Activated CD4-positive, CD25-positive, alpha-beta regulatory T cell treated with anti-CD3 and anti-CD28 coated beads, Interleukin-2, amount 50 U/mL, for 72 hours (primary cell): ENCODE measurements at places on chromosomes 11 and 22.

GRCh38 chr22:26722159-26722558 is 64.8 kb downstream of the MIAT start:
- no peak for DNase-seq

- no peak for DNase-seq
Measured at GRCh38 chr22:26945565-26945964, 288.2 kb downstream of the MIAT start.

DNA sequence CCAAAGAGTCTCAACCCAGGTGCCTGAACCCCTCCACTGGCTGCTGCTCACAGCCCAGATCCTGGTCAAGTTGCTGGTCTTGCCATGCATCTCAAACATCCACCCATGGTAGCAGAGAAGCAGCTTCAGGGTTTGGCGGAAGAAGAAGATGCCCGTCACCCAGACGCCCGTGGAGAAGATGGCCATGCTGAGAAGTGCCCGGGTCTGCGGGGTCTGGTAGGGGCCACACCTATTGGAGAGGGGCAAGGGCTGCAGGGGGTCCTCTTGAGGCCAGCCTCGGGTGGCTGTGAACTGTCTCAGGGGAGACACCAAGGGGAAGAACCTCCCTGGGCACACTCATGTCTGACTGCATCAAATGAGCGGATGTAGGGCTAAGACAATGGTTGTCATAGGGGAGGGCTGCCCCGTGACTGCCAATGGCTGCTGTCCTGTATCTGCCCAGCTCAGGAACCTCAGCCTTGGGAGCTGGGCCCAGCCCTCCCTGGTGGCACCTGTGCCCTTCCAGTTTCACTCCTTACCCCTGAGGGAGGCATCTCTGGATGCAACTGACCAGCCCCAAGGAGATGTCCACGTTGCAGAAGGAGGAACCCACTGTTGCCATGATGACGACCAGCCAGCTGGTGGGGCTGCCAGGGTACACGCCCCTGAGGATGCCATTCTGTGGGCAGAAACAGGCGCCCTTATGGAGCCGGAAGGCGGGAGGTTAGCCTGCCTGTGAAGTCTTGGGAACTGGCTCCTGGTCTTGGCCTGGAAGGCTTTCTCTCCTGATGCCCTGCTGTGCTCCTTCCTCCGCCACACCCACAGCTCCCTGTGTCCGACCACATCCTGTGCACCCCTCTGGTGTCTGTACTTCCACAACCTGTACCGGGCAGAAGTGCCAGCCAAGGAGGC is 1.2 kb downstream of the CPT1B start:
- DNase-seq = no peak

DNA sequence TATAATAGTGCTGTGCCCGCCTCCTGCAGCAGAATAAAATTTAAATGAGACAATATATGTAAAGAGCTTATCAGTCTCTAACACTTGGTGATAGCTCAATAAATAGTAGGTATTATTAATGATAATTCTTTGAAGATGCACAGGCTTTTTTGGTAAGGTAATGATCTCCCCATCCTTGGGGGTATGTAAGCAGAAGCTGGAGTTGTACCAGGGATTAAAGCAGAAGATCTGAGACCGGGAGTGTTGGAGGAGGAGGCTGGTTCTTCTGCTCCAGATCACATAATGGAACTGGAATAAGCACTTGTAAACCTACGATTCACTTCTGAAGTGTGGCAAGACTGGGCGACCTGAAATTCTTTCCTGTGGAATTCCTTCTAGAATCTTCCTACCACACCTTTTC is 8.4 kb downstream of the VSTM5 start:
- DNase-seq = no peak

DNA sequence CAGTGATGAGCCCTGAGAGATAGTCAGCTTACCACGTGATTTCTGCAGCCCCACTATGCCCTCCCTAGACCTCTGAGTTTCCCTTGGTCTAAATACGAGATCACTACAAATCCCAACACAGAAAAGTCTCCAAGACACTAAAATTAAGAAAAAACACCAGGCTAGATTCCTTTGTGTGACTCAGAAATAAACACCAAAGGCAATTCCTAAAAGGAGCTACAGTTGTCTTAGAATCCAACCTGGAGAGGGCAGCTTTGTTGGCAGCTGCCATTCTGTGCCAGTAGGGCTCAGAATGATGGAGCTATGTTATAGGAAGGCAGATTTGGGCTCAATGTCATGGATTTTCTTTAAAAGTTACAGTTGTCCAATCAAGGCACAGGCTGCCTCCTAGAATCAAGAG is 37.1 kb upstream of the HMGXB4 start:
- DNase-seq = no peak

- DNase-seq = no peak
Measured at GRCh38 chr22:26658161-26658560, 773 bp downstream of the MIAT start.

DNA sequence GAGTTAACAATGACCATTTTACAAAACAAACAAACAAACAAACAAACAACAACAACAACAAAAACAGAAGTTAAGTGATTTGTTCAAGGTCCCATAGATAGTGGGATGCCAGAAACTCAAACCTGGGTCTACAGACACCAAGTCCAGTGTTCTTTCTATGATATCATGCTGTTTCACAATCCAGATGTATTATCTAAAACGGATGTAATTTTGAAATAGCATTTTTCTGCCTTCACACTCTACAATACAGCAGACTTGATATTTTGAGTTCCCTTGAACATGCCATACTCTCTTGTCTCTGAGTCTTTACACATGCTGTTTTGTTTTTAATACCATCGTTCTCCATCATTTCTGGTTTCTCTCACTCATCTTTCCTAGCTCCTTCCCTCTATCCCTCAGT is 104.5 kb downstream of the RELT start:
- DNase-seq = no peak

DNA sequence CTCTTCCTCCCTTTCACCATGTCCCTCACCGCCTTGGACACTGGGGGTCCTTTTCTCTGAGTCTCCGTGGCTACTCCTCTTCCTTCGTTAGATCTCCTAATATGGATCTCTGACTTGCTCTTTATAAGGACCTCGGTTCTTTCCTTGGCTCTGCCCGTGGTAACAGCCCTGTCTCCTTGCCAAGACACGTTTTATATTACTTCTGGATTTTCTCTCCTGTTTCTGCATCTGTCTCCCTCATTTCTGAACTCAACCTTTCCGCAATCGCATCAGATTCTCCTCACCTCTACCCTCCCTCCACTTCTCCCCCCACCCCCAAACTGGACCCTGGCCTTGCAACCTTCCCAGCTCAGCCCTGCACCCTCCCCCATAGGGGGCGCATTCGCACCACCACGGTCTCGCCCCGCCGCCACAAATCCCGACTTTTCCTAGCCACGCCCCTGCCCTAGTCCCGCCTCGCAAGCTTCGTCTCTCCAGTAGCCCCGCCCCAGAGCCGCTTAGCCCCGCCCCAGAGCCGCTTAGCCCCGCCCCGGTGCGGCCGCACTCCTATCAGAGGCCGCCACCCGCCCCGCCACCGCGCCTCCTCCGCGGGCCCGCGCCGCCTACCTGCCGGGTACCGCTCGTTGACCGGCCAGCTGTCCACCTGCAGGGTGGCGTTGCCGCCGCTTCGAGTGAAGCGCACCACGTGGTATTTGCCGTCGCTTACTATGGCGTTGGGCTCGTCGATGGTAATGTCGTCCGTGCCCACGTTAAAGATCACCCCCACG is 39.0 kb downstream of the SLC22A12 start:
- DNase-seq = no peak

GRCh38 chr11:8587915-8588314 is 6.1 kb downstream of the STK33 start:
- no peak for DNase-seq

DNA sequence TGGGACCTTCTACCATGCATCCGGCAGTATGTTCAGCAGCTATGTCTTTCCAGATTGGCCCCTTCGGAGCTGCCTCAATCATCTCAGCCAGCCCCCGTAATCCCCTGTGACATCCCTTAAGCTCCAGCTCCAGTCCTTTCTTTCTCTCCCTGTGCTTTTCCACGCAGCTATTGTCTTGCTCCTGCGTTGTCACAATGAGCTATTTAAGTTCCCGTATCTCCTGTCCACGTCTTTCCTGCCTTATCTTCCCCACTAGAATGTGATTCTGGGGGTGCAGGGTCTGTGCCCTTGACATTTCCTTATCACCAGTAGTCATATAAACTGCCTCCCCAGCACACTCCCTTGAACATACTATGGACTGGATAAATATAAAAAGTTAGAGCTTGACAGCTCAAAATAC is 5.1 kb upstream of the ETS1 start:
- DNase-seq = no peak

DNA sequence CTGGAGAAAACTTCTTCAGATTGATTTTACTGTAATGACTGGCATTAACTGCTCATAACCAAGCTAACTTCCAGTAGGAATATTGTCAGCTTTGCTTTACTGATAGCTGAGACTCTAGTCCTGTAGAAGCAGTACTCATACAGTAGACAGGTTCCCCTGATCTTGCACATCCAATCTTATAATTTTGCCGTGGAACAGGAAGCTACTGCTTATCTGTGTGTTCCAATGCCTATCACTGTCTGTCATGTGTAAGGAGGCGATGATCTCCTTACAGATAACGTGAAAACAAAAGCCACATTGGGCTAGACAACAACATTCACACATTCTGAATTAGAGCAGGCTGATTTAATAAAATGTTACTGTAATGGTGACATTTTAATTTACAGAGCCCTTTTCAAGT is 13.2 kb downstream of the HSD17B12 start:
- no peak for DNase-seq

DNA sequence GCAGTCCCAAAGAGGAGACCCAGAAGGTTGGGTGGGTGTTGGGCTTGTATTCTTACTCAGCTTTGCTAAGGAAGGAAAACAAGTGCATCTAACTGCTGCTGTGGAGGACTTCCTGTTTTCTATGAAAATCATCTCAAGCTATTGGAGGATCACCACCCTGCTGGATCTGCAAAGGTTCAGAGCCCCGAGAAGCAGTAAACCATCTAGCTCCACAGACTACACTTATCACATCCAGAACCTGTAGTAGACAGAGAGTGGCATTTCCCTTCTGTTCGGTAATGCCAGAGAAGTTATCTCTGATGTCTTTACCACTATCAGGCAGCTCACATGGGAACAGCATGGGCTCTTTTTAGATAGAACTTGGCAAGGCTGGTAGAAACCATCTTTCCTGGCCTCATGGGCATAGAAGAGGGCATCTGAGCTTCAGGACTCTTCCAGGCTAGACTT is 21.7 kb downstream of the KCNJ1 start:
- no peak for DNase-seq

GRCh38 chr11:60873533-60873932 is 6.2 kb downstream of the ZP1 start:
- no peak for DNase-seq

DNA sequence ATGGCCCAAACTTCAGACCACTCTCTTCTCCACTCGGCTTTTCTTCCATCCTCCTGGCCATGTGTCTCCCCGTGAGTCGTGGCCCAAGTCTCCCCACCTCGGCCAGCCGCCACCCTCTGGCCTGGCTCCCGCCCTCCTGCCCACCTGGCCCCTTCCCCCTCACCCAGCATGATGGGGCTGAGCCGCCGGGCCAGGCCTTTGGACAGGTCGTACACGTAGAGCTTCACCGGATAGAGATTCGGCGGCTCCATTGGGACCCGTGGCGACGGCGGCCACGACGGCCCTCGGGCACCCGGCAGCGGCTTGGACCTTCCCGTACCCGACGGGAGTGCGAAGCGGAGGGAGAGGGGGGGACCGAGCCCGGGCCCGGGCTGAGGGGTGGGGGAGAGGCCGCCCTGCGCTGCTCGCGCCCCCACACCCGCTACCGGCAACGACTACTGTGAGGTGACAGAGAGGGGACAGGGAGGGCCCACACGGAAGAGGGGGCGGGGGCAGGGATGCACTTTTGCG is at the start of gene DESI1:
Gene DESI1, minus strand, starts transcription at position 455 of the 510 bp plus-strand sequence. Its CDS starts 204 bp downstream, at position 251.
- DNase-seq = no peak
